Activated CD8-positive, alpha-beta memory T cell treated with anti-CD3 and anti-CD28 coated beads for 36 hours (primary cell): ENCODE measurements at places on chromosomes 16 and 17. TPM values are rescaled to one million over a fixed set of nuclear protein-coding genes. Genes with fewer than 3 reads are reported as not detected.

The TMEM238L gene
- total RNA-seq = not detected

The JMJD6 gene
- total RNA-seq = 76.2 TPM

The CASKIN2 gene
- 7.4 TPM for total RNA-seq

The EVPLL gene
- not detected for total RNA-seq

The RPGRIP1L gene
- 11.4 TPM for total RNA-seq

The SEPTIN12 gene
- not detected for total RNA-seq

The ESRP2 gene
- 0.48 TPM for total RNA-seq

The ACSM3 gene
- 10.1 TPM for total RNA-seq

The BAIAP3 gene
- total RNA-seq = 0.34 TPM

The SLC25A39 gene
- total RNA-seq = 171 TPM

The RUNDC3A gene
- not detected for total RNA-seq

The ALOX15 gene
- not detected for total RNA-seq

The HEXIM2 gene
- 5.3 TPM for total RNA-seq

The MAPK7 gene
- 18.5 TPM for total RNA-seq

The G6PC3 gene
- 37.8 TPM for total RNA-seq

The SPATA2L gene
- total RNA-seq = 7.9 TPM

The GCGR gene
- total RNA-seq = not detected

The RCVRN gene
- total RNA-seq = not detected

The TBC1D3K gene
- not detected for total RNA-seq
